Daoy (cell line): ENCODE measurements at places on chromosomes 13 and 19. TPM values are rescaled to one million over a fixed set of nuclear protein-coding genes. Genes with fewer than 3 reads are reported as not detected.

SIGLEC5 gene
- 0.74 TPM in 1 of 2 replicates, not detected in the other for total RNA-seq

ZSCAN18 gene
- 7.7 and 8.0 TPM in 2 replicates for total RNA-seq

OR7A5 gene
- not detected in 2 replicates for total RNA-seq

NLRP8 gene
- 0.06 TPM in 1 of 2 replicates, not detected in the other for total RNA-seq

ZNF776 gene
- 8.1 and 17.7 TPM in 2 replicates for total RNA-seq

C5AR1 gene
- not detected in 2 replicates for total RNA-seq

- DNase-seq, result no peak
These were observed 49.2 kb upstream of the PCCA start for GRCh38 chr13:100039740-100040139.

GRCh38 chr13:114059946-114060860 lies 72.2 kb downstream of the RASA3 start:
- no peak for DNase-seq

GRCh38 chr19:45515081-45515624 lies 7.9 kb downstream of the VASP start:
- DNase-seq, result peak; percentile 41

GRCh38 chr13:23534090-23534489 lies 36.1 kb upstream of the TNFRSF19 start:
- DNase-seq, result no peak

GRCh38 chr19:44527554-44527953 lies 1.9 kb downstream of the CEACAM20 start:
- no peak for DNase-seq

GRCh38 chr19:33647146-33647545 lies 25.4 kb downstream of the CHST8 start:
- no peak for DNase-seq

- no peak for DNase-seq
These were observed 34.6 kb upstream of the FARP1 start for GRCh38 chr13:98108341-98108740.

GRCh38 chr19:12930002-12930645 lies 3.4 kb downstream of the FARSA start:
- DNase-seq, result no peak

DNA sequence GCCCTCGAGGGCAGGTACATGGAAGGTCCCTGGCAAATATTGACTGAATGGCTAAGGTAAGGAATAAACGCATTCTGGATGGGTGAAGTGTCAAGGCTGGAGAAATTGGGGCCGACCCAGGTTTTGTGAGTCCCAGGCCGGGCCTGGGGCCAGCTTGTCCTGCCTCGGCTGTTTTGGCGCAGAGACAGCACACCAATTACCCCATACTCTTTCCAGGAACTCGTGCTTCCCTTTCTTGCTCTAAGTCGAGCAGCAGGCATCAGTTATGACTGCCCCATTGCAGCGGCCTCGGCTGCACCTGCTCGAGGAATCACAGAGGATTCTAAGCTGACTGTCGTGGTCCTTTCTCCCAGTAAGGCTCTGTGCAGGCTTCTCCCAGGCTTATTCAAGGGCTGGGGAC lies 67.1 kb downstream of the ZNF536 start:
- no peak for DNase-seq
